AG08395 (cell line): ENCODE measurements at places on chromosomes 11 and 22.

- DNase-seq = no peak
Measured at GRCh38 chr11:94560834-94561233, 6.3 kb upstream of the PIWIL4 start.

DNA sequence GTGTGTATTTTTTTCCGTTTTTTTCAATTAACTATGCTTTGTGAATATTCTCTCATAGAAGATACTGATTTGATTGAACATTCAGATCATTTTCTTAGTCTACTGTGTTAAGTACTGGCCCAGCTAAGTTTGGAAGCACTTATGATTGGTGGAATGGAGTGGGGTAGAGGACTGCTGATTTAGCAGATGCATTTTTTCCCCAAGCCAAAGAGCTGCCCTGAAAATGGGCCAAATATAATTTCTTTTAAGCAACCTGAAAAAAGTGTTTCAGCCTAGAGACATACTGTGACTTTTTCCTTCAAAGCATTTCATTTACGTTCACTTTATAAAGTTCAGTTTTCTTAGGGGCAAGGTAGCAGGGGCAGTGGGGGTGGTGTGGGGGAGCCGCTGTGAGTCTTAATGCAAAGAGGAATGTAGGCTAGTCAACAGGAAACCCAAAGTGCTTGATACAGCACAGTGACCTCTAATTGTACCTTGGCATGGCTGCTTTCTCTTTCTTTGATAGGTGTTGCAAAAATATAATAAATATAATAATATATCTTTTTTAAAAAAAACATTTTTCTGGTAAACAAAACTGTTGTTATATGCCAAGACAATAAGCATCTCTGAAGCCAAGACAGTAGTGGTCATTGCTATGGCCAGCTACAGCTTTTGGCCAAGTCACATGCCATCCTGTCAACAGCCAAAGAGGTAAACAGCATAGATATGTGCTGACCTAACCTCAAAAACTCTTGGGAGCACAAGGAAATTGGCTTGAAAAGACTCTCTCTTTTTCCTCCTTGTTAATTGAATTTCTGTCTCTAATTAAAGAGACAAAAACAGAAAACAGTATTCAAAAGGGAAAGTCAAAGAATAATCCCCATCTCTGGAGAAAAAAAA, 58.8 kb downstream of the LIF start:
- peak; percentile 18 for DNase-seq

DNA sequence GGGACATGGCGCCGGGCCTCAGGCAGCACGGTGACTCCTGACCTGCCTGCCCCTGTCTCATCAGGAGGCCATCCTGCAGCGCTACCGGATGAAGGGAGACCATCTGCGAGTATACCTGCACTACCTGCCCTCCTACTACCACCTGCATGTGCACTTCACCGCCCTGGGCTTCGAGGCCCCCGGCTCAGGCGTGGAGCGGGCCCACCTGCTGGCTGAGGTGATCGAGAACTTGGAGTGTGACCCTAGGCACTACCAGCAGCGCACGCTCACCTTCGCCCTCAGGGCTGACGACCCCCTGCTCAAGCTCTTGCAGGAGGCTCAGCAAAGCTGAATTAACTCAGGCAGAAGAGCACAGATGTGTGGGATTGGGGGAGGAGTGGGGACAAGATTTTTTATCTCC, 10.2 kb upstream of the ST3GAL4 start:
- no peak for DNase-seq

DNA sequence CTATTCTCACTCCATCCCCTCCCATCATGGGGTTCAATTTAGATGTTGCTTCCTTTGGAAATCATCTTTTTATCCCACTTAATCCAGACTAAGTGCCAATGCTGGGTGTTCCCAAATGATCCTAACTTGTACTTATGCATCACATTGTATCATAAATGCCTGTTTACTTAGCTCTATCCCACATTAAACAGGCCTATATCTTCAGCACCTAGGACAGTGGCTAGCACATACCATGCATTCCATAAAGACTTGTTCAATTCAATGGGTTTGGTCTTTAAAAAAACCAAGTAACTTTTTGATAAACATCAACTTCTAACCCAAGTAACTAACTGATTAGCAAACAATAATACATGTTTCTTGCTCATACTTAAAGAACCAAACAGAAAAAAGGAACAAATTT, 40.6 kb downstream of the RSF1 start:
- peak; percentile 30 for DNase-seq

DNA sequence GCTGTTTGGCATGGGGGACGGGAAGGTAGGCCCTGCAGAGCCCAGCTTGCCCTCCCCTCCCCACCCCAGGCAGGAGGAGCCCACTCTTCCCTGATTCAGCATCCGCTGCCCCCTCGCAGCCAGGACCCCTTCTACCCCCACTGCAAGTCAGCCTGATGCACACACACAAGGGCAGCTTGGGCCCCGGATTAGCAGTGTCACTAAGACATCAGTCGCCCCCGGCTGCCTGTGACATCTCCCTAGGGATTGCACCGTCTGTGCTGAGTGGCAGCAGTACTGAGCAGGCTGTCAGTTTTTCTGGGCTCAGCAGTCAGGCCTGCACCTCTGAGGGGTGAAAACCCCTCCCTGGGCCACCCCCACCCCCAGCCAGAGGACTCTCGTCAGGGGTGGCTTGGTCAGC, 30.4 kb upstream of the SYT7 start:
- no peak for DNase-seq

- DNase-seq = peak; percentile 32
Measured at GRCh38 chr11:73236854-73237253, 18.8 kb downstream of the P2RY2 start.

DNA sequence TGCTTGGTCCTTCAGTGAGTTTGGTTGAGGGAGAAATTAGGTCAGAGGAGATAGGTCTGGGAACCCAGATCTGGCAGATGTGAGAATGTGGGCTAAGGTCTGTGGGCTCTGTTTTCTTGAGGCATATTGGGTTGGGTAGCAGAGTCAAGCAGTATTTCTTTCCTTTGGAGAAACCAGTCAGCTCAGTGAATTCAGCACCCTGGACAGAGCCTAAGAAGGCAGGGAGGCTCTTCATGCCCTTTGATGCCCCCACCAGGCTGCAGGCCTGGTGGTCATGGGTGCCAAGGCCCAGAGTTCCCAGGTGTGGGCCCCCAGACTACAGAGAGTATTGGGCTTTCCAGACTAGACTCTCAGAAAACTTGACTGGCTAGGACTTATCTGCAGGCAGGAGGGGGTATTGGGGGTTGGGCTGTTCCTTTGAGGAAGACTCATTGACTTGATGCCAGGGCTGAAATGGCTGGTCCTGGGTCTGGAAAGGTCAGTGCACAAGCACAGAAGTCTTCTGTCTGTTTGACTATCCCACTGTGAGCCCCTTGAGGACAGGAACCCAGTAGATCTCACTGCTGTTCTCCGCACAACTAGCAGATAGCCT, 45.3 kb upstream of the NECTIN1 start:
- peak; percentile 28 for DNase-seq

- no peak for DNase-seq
Measured at GRCh38 chr11:46319074-46319453, 28.2 kb upstream of the DGKZ start.

DNA sequence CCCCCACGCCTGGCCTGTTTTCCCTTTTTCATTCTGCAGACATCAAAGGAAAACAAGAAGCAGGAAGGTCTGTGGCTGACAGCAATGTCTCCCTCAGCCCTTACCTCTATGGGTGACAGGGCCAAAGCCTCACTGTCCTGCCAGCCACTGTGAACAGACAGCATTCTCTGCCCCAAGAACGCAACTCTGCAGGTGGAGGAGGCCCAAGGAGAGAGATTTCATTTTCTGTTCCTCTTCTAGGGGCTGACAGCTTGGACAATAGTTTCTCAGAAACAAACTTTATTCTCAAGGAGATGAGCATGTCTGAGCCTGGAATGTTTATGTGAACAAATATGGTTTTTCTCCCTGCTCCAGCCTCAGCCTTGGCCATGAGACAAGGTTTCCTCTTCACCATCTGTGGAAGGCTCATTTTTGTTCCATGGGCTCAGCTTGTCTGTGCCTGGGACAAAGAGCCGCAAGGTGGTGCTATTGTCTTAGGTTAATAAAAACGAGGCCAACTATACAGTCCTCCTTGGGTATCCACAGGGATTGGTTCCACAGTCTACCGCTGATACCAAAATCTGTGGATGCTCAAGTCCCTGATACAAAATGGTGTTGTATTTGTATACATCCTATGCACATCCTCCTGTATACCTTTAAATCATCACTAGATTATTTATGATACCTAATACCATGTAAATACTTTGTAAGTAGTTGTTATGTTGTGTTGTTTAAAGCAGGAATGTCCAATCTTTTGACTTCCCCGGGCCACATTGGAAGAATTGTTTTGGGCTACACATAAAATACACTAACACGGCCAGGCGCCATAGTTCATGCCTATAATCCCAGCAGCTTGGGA, 5.8 kb downstream of the PIWIL3 start:
- peak; percentile 74 for DNase-seq

DNA sequence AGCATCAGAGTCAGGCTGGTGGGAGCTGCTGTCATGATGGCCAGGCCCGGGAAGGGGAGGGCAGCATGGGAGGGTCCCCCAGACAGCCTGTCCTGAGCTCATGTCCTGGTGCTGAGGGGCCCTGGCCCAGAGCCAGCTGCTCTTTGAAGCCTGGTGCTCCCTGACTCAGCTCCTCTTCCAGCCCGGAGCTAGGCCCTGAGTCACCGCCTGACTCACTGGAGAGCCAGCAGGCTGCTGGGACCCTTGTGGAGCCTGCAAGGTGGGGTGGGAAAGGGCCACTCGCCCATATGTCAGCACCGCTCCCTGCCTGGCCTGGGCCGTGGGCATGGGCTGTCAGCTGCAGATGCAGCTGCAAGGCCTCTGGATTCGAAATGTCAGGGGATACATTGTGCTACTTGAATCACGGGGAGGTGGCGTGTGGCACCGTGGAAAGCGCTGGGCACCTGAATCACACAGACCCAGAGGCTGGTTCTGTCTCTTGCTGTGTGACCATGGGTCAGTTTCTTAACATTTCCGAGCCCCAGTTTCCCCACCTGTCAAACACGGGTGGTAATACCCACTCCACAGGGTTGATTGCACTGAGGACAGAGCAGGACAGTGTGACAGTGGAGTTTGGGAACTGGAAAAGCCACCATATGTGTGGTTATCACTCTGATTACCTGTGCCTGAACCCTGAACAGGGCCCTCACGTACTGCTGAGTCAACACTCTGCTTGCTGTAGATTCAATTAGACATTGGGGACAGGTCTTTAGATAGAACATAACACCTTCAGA, 4.4 kb downstream of the CACNA1I start:
- peak; percentile 91 for DNase-seq

- peak; percentile 49 for DNase-seq
Measured at GRCh38 chr11:86938900-86939880, 16.0 kb downstream of the FZD4 start.

- DNase-seq = no peak
Measured at GRCh38 chr22:19233189-19233661, 54.7 kb upstream of the SLC25A1 start.

- DNase-seq = no peak
Measured at GRCh38 chr11:110475671-110476070, 45.9 kb downstream of the FDX1 start.

GRCh38 chr22:25572708-25573171, 8.3 kb downstream of the GRK3 start:
- DNase-seq = no peak

GRCh38 chr22:38163844-38164550, 17.6 kb downstream of the PLA2G6 start:
- no peak for DNase-seq

- DNase-seq = peak; percentile 75
Measured at GRCh38 chr11:76025068-76025467, 181.2 kb downstream of the WNT11 start.

- peak; percentile 33 for DNase-seq
Measured at GRCh38 chr22:35883031-35883620, 145.5 kb downstream of the RBFOX2 start.

DNA sequence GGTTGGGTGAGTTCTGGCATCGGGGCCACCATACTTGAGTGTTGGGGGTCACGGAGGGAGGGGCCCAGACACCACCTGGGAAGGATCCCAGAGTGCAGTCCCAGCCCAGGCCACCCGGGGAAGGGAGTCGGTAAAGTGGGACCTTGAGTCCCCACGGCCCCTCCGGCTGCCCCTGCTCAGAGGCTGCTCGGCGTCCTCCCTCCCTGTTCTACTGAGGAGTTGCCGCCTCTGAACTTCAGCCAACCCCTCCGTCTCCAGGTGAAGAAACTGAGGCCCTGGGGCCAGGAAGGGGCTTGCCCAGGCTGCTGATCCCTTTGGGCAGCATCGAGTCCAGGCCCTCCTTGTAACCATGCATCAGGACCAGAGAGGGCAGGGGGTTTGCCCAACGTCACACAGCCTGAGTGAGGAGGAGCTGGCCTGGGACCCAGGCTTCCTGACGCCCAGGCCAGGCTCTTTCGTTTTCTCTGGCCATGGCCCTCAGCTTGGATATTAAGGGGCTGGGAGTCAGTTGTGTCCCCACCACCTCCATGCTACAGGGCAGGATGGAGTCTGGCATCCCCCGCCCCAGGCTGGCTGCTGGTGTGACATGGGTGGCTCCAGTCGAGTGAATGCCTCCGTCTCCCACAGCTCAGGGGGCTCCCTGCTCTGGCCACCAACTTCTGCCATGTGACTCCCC, 1.3 kb downstream of the PARVG start:
- no peak for DNase-seq

- DNase-seq = peak; percentile 83
Measured at GRCh38 chr11:33829430-33830141, 55.3 kb upstream of the FBXO3 start.
